Anterior cingulate cortex (tissue), 58 donors: ENCODE measurements at places on chromosomes 11 and 22.

DNA sequence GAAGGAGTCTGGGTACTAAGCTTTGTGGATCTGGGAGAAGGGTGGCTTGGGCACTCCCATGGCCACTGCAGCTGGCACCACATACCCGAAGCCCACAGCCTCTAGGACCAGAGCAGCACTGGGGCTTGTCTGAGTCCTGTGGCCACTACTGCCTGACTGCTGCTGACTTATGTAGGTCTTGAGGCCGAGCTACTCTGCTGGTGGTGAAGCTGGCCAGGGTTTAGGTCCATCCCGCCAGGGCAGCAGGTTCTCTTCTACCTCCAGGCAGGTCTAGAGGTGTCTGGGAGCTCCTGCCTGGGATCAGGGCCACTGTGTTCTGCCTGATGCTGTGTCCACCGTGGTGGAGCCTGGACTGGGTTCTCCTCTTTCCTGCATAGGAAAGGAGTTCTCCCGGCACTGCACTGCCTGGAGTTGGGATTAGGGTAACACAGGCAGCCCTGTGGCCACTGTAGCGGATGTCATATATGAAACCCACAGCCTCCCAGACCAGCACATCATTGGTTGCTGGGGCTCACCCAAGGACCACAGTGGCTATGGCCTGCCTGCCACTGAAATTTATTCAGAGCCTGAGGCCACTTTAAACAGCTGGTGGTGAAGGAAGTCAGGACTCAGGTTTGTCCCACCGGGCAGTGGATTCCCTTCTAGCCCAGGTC is 109.8 kb upstream of the SERPIND1 start:
- no peak for DNase-seq

GRCh38 chr11:133163463-133164419 is 368.6 kb downstream of the OPCML start:
- DNase-seq: no peak

DNA sequence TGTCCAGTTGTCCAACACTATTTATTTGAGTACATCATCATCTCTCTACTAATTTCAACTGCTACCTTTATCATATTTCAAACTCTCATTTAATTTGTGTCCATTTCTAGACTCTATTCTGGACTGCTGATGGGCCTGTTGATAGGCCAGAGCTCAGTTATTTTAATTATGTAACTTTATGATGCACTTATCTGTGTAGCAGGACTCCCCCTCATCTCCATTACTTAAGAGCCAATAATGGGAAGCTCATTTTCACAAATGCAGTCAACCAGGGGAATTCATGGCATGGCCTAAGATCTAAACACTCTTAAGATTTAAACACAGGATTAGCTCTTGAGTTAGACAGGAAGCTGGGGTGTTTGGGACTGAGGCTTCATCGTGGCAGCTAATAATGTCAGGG is 21.4 kb downstream of the KCNQ1OT1 start:
- no peak for DNase-seq

DNA sequence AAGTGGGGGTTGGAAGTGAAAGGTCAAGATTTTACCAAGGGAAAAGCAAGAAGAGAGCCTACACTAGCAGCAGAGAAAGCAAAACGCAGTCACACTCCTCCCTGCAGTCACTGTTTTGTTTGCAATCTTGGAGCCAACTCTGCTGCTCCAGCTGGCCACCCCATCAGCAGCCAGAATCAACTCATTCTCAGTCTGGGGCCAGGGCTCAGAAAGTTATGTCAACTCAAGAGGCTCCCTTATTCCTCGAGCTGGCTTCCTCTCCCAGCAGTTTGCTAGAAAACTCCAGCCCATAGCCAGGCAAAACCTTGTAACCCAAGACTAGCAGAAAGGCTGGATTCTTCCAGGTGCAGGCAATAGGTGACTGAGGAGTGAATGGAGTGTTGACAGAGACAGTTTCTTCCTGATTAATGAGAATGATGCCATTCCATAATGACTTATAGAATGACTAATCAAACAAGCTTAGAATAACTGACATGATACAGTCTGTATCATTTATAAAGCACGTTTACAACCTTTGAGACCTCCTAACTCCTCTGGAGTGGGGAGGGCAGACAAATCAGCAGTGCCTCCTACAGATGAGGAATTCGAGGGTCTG is 53.4 kb downstream of the P4HA3 start:
- no peak for DNase-seq

DNA sequence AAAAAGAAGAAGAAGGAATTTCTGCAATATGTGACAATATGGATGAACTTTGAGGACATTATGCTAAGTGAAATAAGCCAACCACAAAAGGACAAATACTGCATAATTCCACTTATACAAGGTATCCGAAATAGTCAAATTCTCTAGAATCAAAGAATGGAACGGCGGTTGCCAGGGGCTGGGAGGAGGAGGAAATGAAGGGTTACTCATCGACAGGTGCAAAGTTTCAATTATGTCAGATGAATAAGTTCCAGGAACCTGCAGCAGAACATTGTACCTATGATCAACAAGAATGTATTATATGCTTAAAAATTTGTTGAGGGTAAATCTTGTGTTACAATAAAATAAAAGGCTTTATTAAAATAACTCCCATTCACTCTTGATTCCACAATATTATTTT is 49.0 kb downstream of the SC5D start:
- DNase-seq: no peak

- no peak for DNase-seq
Measured at GRCh38 chr22:35311551-35311999, 11.9 kb downstream of the TOM1 start.

- no peak for DNase-seq
Measured at GRCh38 chr11:68461575-68461917, 994 bp downstream of the PPP6R3 start.

DNA sequence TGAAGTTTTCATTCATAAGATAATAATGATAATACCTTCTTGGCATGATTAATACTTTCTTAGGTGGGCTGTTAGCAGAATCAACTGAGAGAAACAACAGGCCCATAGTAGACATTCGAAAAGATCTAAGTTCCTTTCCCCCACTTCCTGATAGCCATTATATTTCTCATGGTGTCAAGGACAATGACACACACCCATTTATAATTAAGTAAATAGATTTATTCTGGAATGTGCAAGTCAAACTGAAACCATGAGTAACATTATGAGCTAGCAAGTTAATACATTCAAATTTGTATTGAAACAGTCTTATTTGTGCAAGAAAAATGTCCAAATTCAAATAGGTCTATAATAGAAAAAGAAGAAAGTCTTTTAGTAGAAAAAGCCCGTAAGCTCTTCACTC is 301.1 kb downstream of the GUCY1A2 start:
- no peak for DNase-seq

- DNase-seq: no peak
Measured at GRCh38 chr11:114358716-114359115, 41.6 kb downstream of the C11orf71 start.

- DNase-seq: no peak
Measured at GRCh38 chr22:20298110-20298802, 21.6 kb downstream of the DGCR6L start.

DNA sequence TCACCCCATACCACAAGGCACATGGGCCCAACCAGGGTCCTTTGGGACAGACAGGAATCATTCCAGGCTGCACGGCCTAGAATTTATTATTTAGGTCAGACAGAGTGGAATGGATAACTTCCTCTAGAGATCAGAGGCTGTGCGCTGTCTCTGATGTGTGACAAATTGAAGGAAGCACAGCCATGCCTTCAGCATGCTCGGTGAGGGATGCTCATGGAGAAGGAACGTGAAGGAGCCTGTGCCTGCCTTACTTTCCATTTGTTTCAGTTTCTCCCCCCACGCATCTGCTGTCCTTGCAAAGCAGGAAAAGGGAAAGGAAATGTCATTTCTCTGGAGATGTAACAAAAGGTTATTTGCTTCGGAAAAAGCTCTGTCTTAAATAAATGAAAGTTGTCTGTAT is 644.1 kb downstream of the OPCML start:
- DNase-seq: no peak

GRCh38 chr11:75467311-75467710 is 34.3 kb upstream of the KLHL35 start:
- DNase-seq: no peak

- DNase-seq: no peak
Measured at GRCh38 chr11:93775289-93775688, 8.8 kb upstream of the MED17 start.

DNA sequence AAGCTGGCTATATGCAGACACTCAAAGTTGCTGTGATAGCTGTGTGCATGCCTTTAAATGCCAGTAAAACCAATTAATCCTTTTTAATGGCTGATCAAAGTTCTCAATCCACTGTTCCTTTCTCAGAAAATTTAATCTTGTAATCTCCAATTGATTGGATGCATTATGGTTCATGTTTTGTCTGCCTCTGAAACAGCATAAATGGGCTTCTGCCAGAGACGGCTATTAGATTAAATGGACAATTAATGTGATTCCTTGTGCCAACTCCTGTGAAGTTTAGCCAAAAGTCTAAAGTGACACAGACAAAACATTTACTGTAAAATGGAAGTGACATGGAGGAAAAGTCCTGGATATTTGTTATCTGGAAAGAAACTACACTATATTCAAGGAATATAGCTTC is 952.5 kb upstream of the FAT3 start:
- no peak for DNase-seq

GRCh38 chr22:25969901-25970300 is 199.4 kb upstream of the SEZ6L start:
- no peak for DNase-seq

DNA sequence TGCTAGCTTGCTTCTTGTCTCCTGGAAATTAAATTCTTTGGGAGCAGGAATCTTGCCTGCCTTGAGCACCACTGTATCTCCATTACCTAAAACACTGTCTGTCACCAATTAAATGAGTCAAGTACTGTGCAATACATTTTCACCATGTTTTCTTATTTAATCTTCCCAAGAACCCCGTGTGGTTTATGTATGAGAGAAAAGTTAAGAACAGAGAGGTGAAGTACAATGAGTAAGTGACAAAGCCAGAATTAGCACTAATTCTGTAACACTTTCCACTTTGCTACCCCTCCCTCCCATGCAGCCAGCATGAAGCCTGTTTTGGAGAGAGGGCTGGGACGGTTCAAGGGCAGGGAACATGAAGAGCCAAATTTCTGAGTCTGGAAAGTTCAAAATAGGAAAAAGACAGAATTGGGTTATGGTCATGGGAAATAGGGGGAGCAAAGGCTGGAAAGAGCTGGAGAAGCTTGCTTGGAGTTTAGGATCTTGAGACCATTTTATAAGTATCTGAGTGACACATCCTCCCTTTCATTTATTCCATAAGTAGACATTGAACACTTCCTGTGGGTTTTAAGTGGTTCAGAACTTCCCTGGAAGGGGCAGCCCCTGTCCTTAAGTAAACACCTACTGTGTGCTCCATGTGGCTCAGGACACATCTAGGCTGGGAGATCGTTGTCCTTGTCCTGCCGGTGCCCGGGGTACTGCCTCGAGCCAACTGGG is 60.5 kb upstream of the CHST1 start:
- DNase-seq: no peak

GRCh38 chr11:107696140-107696539 is 15.7 kb downstream of the SLN start:
- DNase-seq: no peak

DNA sequence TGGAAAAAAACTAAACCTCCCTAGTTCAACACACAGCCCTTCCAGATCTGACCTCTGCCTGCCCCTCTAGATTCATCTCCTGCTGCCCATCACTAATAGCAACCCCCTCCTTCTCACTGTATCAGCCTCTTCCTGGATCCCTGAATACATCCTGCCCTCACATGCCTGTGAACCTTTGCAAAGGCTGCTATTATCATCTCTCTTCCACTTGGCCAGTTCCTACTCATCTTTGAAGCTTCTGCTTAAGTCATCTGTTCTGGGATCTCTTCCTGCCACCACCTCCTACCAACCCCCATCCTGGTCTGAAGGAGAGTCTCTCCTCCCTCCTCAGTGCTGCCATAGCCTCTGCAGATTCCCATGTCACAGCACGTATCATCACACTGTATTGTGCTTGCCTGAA is 38.0 kb upstream of the AMOTL1 start:
- no peak for DNase-seq

DNA sequence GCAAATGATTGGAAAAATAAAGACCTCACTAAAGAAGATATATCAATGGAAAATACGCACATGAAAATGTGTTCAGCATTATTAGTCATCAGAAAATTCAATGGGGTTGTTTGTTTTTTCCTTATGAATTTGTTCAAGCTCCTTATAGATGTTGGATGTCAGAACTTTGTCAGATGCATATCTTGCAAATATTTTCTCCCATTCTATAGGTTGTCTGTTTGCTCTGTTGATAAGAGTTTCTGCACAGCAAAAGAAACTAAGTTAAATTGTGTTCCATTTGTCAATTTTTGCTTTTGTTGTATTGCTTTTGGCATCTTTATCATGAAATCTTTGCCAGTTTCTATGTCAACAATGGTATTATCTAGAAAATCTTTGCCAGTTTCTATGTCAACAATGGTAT is 633.9 kb upstream of the CHORDC1 start:
- no peak for DNase-seq

- no peak for DNase-seq
Measured at GRCh38 chr11:8262552-8263108, 1.0 kb downstream of the LMO1 start.

DNA sequence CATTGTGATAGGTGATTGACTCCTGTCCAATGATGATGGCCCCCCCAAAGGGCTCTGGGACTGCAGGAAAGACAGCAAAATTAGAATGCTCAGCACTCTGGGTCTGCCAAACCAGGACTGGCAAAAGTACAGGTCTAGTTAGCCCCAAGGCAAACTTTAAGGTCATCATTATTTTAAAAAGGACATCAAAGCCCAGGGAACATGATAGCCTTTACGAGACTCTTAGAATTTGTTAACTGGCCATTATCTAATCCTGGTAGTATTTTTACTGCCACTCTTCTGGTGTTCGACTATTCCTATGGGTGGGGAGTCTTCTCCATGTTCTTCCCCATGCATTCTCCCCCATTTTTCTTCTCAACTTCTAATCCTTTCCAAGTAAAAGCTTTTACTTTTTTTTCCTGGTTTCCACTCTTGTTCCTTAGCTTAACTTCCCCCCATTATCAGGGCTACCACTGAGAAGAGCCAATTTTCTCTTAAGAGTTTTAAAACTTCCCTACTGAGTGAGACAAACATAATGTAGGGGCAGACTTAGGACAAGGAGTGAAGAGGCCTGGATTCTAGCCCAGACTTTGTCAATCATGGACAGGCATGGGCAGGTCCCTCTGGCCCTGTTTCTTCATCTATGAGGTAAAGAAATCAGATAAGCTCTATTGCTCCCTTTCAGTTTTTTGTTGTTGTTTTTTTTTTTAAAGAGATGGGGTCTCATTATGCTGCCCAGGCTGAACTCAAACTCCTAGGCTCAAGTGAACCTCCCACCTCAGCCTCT is 7.1 kb downstream of the DDB1 start:
- DNase-seq: no peak
